C1 segment of cervical spinal cord (tissue), 14 donors: ENCODE measurements at places on chromosomes 7 and 10.
A peak's percentile ranks its signal among the peaks of the same experiment; 100 is the strongest.

- peak; percentile 72 for DNase-seq
Measured at GRCh38 chr7:94655848-94656657, at the start of gene SGCE. SGCE (minus strand) TSS chr7:94656133; CDS start chr7:94656098, 35 bp downstream.

DNA sequence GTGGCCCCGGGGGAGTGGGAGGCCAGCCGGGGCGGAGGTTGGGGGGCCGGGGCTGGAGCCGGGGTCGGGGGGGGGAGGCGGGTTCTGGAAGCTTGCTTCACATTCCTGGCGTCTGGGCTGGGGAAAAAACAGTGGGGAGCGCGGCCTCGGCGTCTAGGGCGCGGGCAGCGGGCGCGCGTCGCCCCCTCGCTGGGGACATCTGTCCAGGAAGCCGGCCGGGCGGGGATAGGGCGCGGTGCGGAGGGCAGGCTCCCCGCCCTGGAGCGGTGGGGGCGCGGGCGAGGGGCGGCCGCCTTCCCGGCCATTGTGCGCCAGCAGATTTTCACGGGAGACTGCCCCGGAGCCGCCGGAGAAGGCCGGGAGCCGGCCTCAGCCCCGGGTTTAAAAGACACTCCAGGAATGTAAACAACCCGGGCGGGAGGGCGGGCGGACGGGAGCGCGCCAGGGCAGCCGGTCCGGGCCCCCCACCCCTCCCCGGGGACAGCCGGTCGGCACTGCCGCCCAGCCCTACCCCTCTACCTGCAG, 1.4 kb downstream of the ZMIZ1 start:
- no peak for DNase-seq

- DNase-seq = no peak
Measured at GRCh38 chr7:135189961-135190360, 19.5 kb upstream of the CYREN start.

- DNase-seq = no peak
Measured at GRCh38 chr10:63554657-63555056, 33.5 kb downstream of the REEP3 start.

GRCh38 chr10:132132421-132132841, 54.3 kb upstream of the DPYSL4 start:
- DNase-seq = no peak

DNA sequence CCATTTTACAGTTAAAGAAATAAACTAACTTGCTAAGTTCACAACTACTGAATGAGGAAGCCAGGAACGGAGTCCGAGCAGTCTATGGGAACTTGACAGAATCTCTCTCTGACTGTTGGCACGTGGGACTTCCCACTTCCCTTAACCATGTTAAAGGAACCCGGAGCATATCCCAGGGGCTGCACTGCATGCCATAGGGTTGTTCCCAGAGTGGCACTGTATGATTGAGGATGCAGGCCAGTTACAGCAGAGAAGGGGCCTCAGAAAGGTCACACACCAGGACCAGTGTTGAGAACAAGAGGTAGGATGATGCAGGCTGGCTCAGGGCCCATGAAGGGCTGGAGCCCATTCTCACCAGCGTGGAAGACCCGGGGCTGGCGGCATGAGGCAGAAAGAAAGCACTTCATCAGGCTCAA, 201.8 kb downstream of the NSUN6 start:
- DNase-seq = no peak

DNA sequence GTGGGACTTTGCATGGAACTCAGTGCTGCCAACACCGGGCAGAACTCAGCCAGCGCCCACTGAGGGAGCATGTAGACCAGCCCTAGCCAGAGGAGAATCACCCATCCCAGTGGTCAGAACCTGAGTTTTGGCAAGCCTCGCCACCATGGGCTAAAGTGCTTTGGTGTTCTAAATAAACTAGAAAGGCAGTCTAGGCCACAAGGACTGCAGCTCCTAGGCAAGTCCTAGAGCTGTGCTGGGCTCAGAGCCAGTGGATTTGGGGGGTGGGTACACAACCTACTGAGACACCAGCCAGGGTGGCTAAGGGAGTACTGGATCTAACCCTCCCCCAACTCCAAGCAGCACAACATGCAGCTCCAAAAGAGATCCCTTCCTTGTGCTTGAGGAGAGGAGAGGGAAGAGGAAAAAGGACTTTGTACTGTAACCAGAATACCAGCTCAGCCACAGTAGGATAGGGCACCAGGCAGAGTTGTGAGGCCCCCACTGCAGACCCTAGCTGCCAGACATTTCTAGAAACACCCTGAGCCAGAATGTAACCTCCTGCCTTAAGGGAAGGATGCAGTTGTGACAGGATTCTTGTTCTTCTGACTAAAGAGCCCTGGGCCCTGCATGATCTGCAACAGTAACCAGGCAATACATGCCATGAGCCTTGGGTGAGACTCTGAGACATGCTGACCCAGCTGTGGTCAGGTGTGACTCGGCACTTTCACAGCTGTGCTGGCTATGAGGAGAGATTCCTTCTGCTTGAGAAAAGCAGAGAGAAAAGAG, 24.4 kb downstream of the GSDME start:
- DNase-seq = no peak
